KBM-7 (cell line): ENCODE measurements at places on chromosomes 1 and 21.
A peak's percentile ranks its signal among the peaks of the same experiment; 100 is the strongest.

GRCh38 chr1:3169665-3170356 is 100.8 kb downstream of the PRDM16 start:
- DNase-seq: no peak

DNA sequence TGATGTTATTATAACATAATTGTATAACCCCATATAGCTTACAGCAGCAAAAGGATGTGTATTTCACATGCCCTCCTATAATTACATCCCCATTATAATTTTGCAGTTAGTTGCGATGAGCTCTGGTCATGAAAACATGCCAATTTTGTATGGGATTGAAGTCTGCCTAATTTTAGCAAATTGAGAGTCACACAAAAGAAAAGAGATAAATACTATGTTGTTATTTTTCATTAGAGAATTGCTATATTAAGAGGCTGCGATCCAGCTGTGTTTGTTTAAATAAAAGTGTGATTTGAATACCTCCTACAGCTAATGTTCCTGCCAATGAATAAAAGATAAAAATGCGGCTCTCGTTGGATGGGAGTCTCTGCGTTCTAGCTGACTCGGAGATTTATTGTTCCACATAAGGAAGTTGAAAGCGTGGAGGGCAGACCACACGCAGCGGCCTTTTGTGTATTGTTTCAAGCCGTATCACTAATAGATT is 461.0 kb upstream of the NFIA start:
- DNase-seq: no peak

GRCh38 chr1:6695868-6696267 is 5.7 kb downstream of the DNAJC11 start:
- no peak for DNase-seq

DNA sequence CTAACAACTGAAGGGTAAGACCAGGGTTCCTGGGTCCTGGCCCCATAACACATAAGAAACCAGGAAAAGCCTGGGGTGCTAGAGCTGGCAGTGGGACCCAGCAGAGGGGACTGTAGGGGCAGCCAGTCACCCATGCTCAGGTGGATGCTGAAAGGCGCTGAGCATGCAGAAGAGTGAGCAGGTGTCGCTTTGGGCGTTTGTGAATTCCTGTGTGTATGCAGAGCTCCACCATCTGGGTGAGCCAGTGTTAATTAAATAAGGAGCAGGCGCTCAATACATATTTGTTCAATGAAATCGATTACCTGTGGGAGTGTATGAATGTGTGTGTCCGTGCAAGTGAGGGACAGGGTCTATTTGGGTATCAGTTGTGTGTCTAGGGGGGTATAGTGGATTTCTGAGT is 499 bp downstream of the C1QA start:
- no peak for DNase-seq

DNA sequence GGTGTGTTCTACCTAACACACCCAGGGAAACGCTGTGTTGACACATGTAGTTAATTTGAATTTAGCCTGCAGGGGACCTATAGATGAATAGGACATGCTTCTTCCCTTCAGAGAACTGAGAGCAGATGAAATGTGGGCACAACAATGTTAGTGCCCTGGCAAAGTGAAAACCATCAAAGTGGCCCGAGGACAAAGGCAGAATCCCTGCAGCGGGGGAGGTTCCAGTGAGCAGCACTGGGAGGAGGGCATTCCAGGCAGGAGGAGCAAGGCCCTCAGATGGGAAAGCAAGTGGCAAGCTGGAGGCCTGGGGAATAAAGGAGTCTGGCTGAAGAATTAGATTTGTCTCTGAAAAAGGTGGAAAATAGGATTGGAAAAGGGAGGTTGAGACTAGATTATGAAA is 37.2 kb downstream of the C1orf94 start:
- DNase-seq: no peak

DNA sequence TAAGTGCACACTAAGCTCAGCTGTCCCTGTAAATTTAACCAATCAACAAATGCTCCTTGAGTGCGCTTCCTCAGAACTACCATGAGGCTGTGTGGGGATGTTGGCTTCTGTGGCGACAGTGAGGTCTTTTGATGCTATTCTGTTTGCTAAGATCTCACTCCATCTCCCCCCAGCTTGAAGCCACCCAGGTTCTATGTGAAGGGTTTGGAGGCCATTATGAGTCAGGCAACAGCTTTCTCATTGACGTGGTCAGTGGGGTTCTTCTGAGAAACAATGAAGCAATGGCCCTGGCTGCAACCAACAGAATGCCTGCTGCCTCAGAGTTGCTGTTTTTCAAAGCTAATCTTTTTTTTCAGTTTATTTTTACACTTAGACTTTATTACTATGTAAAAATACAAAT is 205.5 kb downstream of the PTBP2 start:
- no peak for DNase-seq

GRCh38 chr1:64502931-64503330 is 33.0 kb downstream of the CACHD1 start:
- DNase-seq: no peak

GRCh38 chr1:203593723-203594122 is 32.9 kb upstream of the ATP2B4 start:
- peak; percentile 50 for DNase-seq

- DNase-seq: peak; percentile 87
These were observed at the start of gene SH2D2A for GRCh38 chr1:156816561-156817328. Gene SH2D2A (minus strand): TSS chr1:156816848. CDS start chr1:156816708, 140 bp downstream.

GRCh38 chr1:97461782-97462181 is 459.1 kb downstream of the DPYD start:
- DNase-seq: no peak
